ENCODE measurements at places on chromosomes 4 and X. TPM values are rescaled to one million over a fixed set of nuclear protein-coding genes. Genes with fewer than 3 reads are reported as not detected.

The ASB9 gene
- total RNA-seq = 1.1 TPM

The EXOC1L gene
- not detected for total RNA-seq

GRCh38 chrX:116239944-116240840, 69.6 kb downstream of the AGTR2 start:
- DNase-seq = no peak

DNA sequence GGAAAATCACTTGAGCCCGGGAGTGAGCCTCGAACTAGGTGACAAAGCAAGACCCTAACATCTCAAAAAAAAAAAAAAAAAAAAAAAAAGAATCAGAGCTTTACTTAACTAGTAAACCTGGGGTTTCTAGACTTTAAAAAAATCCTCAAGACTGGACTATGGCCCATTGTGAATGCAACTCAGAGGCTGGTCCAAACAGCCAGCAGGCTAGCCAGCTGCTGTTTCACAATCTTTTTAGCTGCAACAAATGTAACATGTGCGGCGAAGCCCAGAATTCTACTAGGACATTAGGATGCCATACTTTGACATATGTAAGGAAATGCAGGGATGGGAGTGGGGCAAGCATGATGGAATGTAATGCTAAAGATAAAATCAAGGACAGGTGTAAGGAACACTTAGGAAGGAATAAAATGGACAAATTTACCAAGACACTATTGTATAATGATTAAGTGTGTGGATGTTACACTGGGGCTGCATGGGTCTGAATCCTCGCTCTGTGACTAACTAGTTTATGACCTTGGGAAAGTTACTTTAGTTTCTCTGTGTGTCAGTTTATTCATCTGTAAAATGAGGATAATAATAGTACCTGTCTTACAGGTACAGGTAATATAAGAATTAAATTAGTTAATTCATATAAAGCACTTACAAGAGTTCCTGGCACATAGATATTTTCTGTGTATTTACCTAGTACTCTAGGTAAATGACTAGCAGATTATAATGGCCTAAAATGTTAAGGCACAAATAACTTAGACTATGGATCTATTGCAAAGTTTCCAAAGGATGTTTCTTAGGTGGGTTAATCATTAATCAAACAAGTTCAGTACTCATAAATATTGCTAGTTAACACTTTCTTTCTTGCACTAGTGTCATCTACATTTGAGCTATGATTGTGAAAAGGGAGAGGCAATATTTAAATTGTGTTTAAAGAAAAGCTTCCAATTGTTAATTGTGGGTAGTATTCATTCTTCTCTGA, 49.5 kb downstream of the HELQ start:
- DNase-seq = no peak

DNA sequence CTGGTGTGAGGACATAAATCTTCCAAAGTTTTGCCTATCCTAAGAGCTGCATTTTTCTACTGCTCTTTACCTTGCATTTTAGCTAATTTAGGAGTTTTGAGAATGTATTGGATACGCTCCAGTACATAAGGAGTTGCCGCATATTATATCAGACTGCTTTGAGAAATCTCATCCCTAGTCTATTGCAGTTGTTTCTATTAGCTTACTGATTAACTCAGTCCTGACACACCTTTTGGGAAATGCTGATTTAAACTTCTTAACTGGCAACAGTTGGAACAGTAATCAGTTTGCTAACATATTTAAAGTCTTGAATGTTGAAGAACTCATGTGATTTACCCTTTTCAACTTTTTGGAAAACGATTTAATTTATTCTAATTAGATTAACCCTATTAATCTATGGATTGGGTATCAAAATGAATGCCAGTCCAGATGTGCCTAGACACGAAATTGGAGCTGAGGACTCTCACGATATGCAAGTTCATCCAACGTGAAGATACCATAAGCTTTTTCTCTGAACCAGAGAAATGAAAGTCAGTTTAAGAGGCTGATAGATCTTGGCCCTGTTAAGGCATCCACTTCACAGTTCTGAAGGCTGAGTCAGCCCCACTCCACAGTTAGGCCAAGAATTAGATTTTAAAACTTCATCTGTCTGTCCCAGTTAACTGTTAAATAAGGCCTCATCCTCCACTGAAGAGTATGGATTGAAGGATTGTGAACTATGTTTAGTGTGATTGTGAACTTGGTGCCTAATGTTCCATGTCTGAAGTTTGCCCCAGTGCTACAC, 90.0 kb downstream of the MAOA start:
- DNase-seq = no peak

- DNase-seq = no peak
These were observed 35.7 kb upstream of the EGFL6 start for GRCh38 chrX:13533726-13534125.
